Smooth muscle cell of the pulmonary artery (primary cell): ENCODE measurements at places on chromosomes 7 and 10. TPM values are rescaled to one million over a fixed set of nuclear protein-coding genes. Genes with fewer than 3 reads are reported as not detected.

The PRSS2 gene
- not detected in 2 replicates for total RNA-seq

The UPK3B gene
- total RNA-seq, result 0.39 and 0.46 TPM in 2 replicates

The CLDN4 gene
- 0.26 TPM in 2 replicates for total RNA-seq

The DMBT1 gene
- 0.03 and 0.13 TPM in 2 replicates for total RNA-seq
